ENCODE measurements at places on chromosomes 5 and 9.

GRCh38 chr5:56154732-56155484, 78.2 kb downstream of the ANKRD55 start:
- no peak for DNase-seq

DNA sequence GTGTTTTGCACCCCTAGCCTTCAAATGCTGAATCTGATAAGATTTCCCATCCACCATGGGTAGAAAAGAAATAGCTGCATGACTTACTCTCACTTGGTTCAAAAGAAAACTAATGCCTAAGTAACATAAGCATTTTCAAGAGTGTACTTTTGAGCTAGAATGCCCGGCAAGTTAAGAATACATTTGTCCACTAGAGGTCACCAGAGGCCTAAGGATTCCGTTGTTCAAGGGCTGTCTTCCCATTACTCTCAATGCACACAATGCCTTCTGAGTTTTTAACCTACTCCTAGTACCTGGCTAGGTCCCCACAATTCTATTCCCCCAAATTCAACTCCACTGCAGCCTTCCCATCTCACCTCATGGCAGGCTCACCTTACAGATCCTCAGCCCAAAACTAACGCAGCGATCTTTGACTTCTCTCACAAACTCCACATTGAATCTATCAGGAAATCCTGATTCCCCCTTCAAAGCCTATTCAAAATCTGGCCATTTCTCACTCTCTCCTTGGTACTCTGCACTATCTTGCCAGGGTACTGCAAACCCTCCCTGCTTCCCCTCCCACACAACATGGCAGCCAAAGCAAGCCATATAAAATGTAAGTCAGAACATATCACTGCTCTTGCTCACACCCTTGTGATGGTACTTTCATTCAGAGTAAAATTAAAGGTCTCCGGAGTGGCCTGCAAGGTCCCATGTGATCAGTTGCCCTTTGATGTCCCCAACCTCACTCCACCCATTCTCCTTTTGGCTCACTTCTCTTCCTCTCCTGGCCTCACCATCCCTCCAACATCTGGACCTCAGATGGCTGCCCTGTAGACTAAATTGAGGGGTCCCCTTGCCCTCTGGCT, 13.4 kb downstream of the OXCT1 start:
- DNase-seq: peak; percentile 66

GRCh38 chr5:95826949-95827891, 4.7 kb upstream of the GLRX start:
- no peak for DNase-seq

- DNase-seq: no peak
Observed at GRCh38 chr9:135181336-135181735, 93.9 kb downstream of the OLFM1 start.

GRCh38 chr9:106670418-106670817, 192.5 kb upstream of the ZNF462 start:
- DNase-seq: no peak

- DNase-seq: peak; percentile 34
Observed at GRCh38 chr9:81682797-81683196, 6.5 kb downstream of the TLE1 start.

- DNase-seq: no peak
Observed at GRCh38 chr5:60505373-60506171, 194.4 kb downstream of the DEPDC1B start.
